ENCODE measurements at places on chromosomes 6 and 20. TPM values are rescaled to one million over a fixed set of nuclear protein-coding genes. Genes with fewer than 3 reads are reported as not detected.

DNA sequence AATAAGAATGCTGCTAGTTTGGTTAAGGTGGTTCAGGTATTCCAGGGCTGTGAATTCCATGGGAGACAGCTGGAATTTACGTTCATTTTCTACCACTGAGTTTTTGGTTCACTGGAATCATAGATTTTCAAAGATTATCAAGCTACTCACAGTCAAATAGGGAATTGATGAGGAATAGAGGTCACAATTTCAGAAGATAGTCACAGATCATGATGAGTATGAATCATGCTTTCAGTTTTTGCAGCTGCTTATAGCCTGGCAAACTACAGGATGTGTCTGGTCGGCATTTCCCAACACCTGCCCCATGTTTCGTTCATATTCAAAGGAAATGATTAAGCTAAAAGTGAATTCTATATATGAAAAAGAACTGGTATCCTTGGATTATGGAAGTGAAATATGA is 58.7 kb downstream of the BCKDHB start:
- no peak for DNase-seq

GRCh38 chr6:127475135-127475822 is 16.1 kb upstream of the KIAA0408 start:
- DNase-seq = no peak

DNA sequence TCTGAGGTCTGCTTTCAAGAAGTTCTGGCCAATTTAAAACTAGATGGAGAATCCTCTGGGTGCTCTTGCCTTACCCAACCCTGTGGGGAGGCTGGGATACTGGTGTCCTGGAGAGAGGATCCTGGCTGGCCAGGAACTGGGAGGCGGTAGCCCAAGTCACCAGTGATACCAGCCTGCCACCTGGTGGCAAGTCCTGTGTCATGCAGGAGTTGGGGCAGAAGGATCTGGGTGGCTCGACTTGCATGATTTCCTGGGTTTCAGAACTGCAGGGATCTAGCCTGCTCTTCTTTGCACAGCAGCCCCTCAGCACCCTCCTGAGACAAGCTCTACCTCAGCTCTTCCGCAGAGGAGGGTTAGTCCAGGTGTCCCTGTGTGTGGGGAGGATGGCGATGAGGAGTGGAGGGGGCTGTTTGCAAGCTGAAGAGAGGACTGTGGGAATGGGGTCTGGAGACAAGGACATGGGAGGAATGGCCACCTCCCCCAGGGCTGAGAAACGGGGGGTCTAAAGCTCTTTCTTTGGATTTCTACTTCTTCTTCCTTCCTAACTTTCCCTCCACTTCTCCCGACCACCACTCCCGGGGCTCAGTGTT is 4.2 kb downstream of the KCNK17 start:
- DNase-seq = peak; percentile 55

DNA sequence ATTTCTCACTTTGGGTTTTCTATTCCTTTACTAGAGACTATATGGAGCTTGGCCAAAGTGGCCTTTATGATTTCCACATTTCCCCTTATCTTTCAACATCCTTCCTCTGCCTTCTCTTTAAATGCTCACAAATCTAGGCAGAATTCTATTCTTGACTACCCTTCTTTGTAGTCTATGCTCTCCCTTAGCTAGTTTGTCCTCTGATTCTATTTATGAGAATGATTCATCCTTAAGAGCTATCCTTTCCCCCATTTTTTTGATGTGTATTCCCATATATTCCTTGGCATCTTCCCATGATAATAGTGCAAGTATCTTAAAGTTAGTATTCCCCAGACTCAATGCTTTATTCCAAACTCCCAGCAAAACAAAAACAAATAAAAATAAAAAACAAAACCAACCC is 53.1 kb downstream of the IL20RA start:
- no peak for DNase-seq

- no peak for DNase-seq
Measured at GRCh38 chr6:153031335-153031955, 28.9 kb upstream of the MTRF1L start.

DNA sequence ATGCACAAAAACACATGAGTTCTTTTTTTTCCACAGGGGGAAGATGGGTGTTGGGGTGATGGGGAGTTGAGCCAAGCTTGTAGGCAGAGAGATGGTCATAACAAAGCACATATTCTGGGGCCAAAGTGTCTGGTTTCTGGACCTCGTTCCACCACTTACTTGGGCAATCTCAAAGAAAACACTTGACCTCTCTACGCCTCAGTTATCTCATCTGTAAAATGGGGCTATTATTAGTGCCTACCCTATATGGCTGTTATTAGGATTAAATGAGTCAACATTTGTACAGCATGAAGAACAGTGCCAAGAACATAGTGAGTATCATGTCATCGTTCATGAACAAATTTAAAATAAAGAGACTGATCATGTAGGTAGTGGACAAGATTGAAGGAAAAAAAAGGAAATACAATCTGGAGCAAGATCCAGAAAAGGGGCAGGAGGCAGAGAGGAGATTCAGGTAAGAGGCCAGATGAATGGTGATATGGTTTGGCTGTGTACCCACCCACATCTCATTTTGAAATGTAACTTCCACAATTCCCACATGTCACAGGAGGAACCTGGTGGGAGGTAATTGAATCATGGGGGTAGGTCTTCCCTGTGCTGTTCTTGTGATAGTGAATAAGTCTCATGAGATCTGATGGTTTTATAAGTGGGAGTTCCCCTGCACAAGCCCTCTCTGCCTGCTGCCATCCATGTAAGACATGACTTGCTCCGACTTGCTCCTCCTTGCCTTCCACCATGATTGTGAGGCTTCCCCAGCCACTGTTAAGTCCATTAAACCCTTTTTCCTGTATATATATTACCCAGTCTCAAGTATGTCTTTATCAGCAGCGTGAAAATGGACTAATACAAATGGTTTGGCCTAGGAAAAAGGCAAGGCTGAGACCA is 14.2 kb downstream of the EEF1E1 start:
- no peak for DNase-seq

- DNase-seq = no peak
Measured at GRCh38 chr20:2796011-2796660, 4.3 kb downstream of the CPXM1 start.

GRCh38 chr6:106083618-106084017 is 2.5 kb upstream of the PRDM1 start:
- DNase-seq = no peak

GRCh38 chr6:169233832-169234231 is 19.8 kb downstream of the THBS2 start:
- no peak for DNase-seq

DNA sequence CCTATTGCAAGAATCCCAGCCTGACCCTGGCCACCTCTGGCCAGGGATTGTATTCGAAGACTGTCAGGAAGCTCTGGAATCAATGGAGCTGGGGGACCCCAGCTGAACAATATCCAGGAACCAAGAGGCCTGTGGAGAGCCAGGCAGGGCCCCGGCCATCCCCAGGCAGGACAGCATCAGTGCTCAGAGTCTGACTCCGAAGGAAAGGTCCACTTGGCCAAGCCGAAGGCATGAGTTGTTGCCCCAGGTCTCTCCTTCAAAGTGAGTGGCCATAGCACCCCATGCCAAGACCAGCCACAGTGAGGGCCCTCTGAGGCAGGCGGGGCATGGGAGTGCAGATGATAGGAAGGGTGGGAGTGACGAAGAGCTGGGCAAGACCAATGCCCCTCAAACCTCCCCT is 193.1 kb downstream of the CDH4 start:
- no peak for DNase-seq

GRCh38 chr6:143973097-143973966 is 34.7 kb downstream of the PLAGL1 start:
- DNase-seq = peak; percentile 52

GRCh38 chr20:23092384-23092756 is 6.2 kb upstream of the CD93 start:
- DNase-seq = no peak

DNA sequence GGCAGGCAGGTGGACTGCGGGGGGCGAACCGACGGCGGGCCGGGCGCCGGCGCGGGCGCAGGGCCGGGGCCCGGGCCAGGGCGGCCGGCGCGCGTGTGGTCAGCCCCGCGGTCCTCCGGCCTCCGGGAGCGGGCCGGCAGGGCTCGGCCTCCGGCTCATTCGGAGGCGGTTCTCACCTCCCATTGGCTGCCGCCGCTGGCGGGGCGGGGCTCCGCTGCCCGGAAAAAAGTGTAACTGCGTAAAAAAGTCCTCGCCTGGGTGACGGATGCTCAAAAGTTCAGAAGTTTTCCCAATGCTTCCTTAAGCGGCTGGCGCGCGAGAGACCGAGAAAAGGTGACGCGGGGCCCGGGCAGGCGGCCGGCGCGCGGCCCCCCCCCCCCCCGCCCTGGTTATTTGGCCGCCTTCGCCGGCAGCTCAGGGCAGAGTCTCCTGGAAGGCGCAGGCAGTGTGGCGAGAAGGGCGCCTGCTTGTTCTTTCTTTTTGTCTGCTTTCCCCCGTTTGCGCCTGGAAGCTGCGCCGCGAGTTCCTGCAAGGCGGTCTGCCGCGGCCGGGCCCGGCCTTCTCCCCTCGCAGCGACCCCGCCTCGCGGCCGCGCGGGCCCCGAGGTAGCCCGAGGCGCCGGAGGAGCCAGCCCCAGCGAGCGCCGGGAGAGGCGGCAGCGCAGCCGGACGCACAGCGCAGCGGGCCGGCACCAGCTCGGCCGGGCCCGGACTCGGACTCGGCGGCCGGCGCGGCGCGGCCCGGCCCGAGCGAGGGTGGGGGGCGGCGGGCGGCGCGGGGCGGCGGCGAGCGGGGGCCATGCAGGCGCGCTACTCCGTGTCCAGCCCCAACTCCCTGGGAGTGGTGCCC is at the start of gene FOXC1:
TSS of gene FOXC1 (plus strand) at position 268 of the 849 bp plus-strand sequence. CDS start at position 799, 531 bp downstream.
- DNase-seq = peak; percentile 93

- DNase-seq = no peak
Measured at GRCh38 chr6:158285656-158286021, 26.6 kb upstream of the TULP4 start.

GRCh38 chr6:87756858-87757257 is 54.8 kb upstream of the AKIRIN2 start:
- DNase-seq = no peak

- no peak for DNase-seq
Measured at GRCh38 chr6:87600576-87600975, 10.6 kb downstream of the ORC3 start.

- no peak for DNase-seq
Measured at GRCh38 chr20:23157734-23158133, 71.6 kb upstream of the CD93 start.

DNA sequence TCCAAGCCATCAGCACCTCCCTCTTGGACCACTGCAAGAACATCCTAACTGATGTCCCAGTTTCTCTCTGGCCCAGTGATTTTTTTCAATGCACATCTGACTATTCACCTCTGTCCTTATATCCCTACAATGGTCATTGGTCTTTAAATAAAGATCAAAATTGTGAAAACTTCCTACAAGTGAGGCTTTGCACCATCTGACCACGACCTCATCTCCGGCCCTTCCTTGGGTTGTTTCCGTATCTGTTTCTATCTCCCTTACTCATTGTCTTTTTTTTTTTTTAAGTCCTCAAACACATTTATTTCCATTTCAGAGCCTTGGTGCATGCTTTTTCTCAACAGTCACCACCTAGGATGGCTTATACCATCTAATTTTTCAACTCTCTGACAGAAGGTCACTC is 88.1 kb downstream of the IPCEF1 start:
- no peak for DNase-seq

DNA sequence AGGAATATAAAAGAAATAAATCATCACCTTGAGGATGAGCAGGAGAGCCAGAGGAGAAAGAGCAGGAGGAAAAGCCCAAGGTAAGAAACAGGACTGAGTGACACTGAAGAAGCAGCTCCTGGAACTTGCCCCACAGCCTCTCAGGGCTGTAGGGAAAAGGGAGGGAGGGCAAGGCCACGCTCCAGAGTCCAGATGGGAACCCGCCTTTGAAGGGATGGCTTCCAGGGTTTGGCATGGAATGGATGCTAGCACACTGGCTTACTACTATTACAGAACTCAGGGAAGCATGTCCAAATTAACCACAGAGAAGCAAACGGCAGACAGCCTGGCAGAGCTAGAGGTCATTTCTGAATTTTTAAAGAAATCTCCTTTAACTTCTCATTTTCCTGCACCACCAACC is 26.8 kb downstream of the RALGAPA2 start:
- no peak for DNase-seq

DNA sequence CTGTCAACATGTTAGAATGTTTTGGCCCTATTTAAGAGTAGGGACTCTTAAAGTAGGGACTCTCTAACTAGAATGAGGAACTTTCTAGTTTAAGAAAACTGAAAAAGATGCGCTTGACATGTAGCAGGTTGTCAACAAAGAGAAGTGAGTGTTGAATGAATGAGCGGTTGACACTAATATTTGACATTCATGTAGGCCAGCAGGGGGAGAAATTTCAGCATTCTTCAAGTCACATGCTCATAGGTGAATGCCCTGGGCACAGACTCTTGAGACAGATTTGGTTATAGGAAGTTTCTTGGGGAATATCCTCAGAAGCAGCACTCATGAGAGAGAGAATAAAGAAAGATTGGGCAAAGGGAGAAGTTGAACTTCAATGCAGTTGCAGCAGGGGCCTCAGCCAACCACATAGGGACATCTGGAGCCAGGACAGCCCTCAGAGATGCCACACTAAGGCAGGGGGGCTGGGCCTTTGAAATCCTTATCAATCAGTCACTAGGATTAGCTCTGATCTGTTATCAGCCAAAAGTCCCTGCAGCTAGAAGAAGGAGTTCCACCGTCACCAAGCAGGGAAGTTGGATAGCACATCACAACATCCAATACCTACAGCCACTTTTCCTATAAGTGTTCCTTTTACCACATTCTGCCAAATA is 145.1 kb upstream of the FKBP1C start:
- no peak for DNase-seq

DNA sequence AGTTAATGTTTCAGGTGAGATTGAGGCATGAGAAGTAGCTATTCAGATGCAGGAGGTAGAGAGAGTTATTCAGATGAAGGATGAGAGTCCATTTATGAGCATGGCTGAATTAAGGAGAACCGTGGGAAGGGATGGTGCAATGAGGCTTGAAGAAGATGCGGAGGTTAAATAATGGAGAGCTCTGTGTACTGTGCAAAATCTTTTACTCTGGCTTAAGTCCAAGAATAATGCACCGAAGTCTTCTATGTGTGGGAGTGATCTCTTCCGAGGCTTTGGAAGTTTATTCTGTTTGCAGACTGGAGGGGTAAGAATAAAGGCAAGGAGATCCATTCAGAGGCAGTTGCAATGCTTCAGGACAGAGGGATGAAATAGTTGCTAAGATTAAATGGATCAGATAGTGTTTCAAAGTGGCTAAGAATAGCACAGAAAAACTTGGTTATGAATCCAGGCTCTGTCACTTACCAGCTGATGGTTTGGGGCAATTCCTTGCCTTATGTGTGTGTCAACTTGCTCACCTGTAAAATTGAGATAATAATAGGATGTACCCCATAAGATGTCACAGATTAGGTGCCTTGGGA is 467.1 kb downstream of the HDGFL1 start:
- peak; percentile 19 for DNase-seq

GRCh38 chr6:114764866-114765265 is 422.0 kb upstream of the HS3ST5 start:
- DNase-seq = no peak

The PRRT1 gene
- polyA plus RNA-seq = 2.7 TPM

The CST9 gene
- polyA plus RNA-seq = 0.08 TPM

The RALGAPB gene
- 50.6 TPM for polyA plus RNA-seq

The LY86 gene
- 1.1 TPM for polyA plus RNA-seq

The NOX3 gene
- 1.6 TPM for polyA plus RNA-seq

The MUCL3 gene
- 0.10 TPM for polyA plus RNA-seq

The SLC13A3 gene
- polyA plus RNA-seq = 19.3 TPM

The BPIFA1 gene
- polyA plus RNA-seq = not detected

The PTCRA gene
- polyA plus RNA-seq = not detected

The C20orf204 gene
- 0.95 TPM for polyA plus RNA-seq

The SLC17A9 gene
- 1.7 TPM for polyA plus RNA-seq

The SLC25A27 gene
- polyA plus RNA-seq = 69.6 TPM

The TNXB gene
- polyA plus RNA-seq = 4.7 TPM

The SYNDIG1 gene
- polyA plus RNA-seq = 6.5 TPM

The ENPP4 gene
- 17.8 TPM for polyA plus RNA-seq

The DEFB124 gene
- 0.48 TPM for polyA plus RNA-seq

The SDCBP2 gene
- 1.7 TPM for polyA plus RNA-seq

Measured in left kidney (tissue), 8 donors.